ENCODE measurements at places on chromosomes 7 and 10.

GRCh38 chr7:42476255-42476654 lies 239.2 kb upstream of the GLI3 start:
- DNase-seq, result no peak

DNA sequence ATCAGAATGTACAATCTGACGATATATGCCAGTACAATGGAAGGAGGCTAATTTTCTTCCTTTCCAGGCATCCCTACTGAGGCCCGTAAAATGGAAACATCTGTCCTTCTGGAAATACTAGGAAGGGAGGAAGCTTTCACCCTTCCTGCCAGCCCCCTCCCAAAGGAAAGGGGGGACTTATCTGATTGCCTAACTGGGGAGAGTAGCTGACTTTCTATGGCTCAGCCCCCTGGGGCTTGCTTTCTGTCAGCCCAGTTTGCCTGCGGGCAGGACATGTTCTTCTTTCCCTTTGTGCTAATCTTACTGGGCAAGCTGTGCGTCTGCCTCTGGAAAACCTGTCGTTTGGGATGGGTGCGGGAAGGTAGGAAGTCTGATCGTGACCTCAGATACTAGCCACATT lies 508.9 kb downstream of the SUGCT start:
- DNase-seq, result no peak

GRCh38 chr7:127655720-127656119 lies 3.7 kb downstream of the SND1 start:
- DNase-seq, result no peak

GRCh38 chr7:54664235-54665228 lies 94.5 kb downstream of the SEC61G start:
- DNase-seq, result peak; percentile 69

DNA sequence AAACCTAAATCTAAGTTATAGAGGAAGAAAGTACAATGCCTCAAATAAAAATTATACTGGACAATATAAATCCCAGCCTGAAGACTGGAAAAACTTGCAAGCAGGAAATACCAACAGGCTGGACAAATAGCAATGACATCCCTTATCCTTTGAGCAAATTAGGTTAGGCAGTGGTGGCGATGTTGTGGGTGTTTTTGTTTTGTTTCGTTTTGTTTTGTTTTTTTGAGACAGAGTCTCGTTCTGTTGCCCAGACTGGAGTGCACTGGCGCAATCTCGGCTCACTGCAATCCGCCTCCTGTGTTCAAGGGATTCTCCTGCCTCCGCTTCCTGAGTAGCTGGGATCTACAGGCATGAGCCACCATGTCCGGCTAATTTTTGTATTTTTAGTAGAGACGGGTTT lies 57.3 kb upstream of the TES start:
- no peak for DNase-seq
